ENCODE measurements at places on chromosomes 2 and 18. TPM values are rescaled to one million over a fixed set of nuclear protein-coding genes. Genes with fewer than 3 reads are reported as not detected.
A peak's percentile ranks its signal among the peaks of the same experiment; 100 is the strongest.

GRCh38 chr2:138962686-138963085 lies 182.5 kb upstream of the NXPH2 start:
- DNase-seq: no peak

GRCh38 chr2:112335600-112335999 lies 60.2 kb downstream of the ZC3H6 start:
- no peak for DNase-seq

GRCh38 chr2:169362118-169362893 lies at the start of gene LRP2:
TSS of gene LRP2 (minus strand) at chr2:169362534. CDS start at chr2:169362399, 135 bp downstream.
- peak; percentile 63 for DNase-seq

- DNase-seq: no peak
Measured at GRCh38 chr18:6885992-6886796, 156.7 kb downstream of the ARHGAP28 start.

GRCh38 chr2:123915380-123915779 lies 109.7 kb upstream of the CNTNAP5 start:
- no peak for DNase-seq

DNA sequence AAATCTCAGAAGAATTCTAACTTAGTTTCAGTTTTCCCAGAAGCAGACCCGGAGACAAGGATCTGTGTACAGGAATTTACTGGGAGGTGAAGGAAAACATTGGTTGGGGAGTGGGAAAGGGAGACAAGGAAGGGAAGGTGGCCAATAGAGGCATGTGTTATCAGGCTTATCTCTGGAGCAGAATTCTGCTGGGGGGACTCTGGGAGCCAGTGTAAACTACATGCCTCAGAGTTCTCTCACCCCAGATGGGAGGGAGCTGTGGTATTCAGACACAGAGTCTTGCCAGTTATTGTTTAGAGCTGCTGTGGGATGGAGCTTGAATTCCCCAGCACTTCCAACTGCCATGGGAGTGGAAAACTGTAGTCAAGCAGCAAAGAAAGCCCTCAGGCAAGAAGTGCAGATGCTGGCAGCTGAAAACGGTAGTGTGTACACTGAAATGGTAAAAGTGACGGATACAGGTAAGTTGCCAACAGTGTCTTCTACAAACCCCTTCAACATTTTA lies 19.0 kb downstream of the DNPEP start:
- DNase-seq: no peak

GRCh38 chr18:48402953-48403352 lies 6.2 kb downstream of the ZBTB7C start:
- DNase-seq: no peak

DNA sequence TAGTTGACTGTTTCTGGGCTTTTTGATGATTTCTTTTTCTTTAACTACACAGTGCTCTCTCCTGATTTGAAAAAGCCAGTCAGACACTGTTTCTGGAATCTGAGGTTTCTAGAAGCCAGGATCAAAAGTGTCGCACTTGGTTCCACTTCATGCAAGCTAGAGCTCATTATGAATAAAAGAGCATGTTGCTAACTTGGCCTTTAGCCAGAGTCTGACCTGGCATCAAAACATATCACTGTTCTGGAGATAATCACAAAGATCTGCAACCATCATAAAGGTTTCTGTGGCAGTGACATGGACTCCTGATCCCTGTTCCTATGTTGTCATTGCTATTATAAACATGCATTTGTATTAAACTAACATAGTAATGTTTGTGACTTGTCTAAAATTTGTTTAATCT lies 76.1 kb upstream of the MAPRE2 start:
- no peak for DNase-seq

- no peak for DNase-seq
Measured at GRCh38 chr18:44729631-44730101, 49.0 kb downstream of the SETBP1 start.

- no peak for DNase-seq
Measured at GRCh38 chr2:226414335-226414734, 385.3 kb downstream of the IRS1 start.

DNA sequence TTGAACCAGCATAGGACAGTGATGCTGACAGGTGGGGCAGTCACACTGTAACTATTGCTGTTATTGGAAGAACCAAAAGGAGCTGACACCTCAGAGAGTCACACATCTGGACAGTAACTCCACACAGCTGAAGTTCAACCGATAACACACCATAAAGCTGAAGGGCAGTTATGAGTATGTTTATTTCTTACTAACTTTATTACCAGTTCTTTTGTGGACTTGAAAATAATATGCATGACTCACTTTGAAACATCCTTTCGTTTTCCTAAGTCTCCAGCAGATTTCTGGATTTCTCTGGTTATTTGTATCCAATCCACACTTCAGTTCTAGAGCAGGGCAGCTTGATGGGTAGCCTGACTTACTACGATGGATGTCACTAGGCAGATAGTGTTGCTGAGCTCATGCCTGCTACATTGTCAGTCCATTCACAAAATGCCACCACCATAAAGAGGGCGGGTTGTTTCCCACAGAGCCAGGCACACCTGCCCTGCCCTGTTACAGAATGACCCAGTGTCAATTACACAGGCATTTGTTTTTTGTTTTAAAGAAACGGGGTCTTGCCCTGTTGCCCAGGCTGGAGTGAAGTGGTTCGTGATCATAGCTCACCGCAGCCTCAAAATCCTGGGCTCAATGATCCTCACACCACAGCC lies 8.4 kb upstream of the AGBL5 start:
- DNase-seq: no peak

DNA sequence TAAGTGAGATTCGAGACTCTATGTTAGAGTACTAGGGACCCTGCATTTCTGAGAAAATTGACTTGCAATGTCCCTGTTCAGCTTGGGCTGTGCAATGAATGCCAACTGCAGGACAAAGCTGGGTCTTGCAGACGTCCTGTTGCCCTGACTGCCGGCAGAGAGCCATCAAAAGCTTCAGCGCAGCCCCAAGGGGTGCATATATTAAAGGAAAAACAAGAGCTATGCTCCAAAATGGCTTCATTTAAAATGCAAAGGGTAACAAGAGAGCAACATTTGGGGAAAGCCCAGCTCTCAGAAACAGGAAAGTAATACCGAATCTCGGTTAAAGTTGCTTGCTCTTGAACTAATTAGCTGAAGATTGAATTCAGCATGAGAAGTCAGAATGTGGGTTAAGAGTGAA lies 110.9 kb upstream of the PNPT1 start:
- no peak for DNase-seq

GRCh38 chr2:215773728-215774127 lies 239.6 kb downstream of the MREG start:
- DNase-seq: no peak

Gene GAD1
- 1.6 TPM for total RNA-seq

Gene PTMA
- total RNA-seq: 1,404 TPM

Gene NDC80
- 66.0 TPM for total RNA-seq

Gene RNF152
- total RNA-seq: 0.17 TPM

Gene ERBB4
- total RNA-seq: not detected

Gene C2orf42
- 30.9 TPM for total RNA-seq

Gene SATB2
- total RNA-seq: 0.11 TPM

Gene PFN4
- total RNA-seq: not detected
